ENCODE measurements at places on chromosomes 16 and 17. TPM values are rescaled to one million over a fixed set of nuclear protein-coding genes. Genes with fewer than 3 reads are reported as not detected.

CCL16 gene
- total RNA-seq = not detected

SAT2 gene
- 24.8 TPM for total RNA-seq

ASIC2 gene
- not detected for total RNA-seq

CHST6 gene
- 0.44 TPM for total RNA-seq

P2RX5 gene
- total RNA-seq = 6.0 TPM

HIGD1B gene
- not detected for total RNA-seq

Measured in mammary microvascular endothelial cell (primary cell).